ENCODE measurements at places on chromosomes 3 and 15.

DNA sequence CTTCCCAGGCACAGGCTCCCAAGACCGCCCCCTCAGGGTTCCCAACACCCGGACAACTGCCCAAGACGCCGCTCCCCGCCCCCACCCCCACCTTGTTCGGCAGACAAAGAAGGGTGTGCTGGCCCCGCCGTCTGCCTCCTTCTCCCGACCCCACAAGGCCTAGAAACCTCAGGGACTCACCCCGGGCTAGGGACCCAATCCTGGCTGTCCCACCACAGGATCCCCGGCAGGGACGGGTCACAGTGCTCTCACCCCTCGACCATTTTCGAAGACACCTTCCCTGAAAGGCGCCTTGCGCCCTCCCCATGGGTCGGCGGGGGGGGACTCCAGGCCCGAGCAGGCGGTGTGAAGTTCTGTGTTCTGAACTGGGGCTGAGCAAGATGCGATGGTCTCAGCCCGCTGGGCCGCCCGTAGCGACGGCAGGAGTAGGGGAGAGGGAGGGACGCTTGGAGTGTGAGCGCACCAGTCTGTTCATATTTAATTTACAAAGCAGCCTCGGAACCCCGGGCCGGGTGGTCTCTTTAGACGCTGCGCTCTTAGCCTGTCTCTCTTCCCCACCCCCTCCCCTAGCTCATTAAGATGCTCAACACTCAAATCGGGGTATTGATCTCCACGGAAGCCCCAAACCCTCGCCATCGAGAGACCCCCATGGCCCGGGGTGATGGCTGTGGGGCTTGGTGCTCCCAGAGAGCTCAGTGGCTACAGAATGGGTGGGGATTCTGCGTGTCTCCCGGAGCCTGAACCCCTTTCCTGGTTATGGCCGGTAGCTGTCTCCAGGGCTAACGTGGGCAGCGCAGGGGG, 1.4 kb upstream of the ISLR2 start:
- no peak for DNase-seq

- DNase-seq, result no peak
Measured at GRCh38 chr3:18236726-18237125, 188.4 kb downstream of the SATB1 start.

DNA sequence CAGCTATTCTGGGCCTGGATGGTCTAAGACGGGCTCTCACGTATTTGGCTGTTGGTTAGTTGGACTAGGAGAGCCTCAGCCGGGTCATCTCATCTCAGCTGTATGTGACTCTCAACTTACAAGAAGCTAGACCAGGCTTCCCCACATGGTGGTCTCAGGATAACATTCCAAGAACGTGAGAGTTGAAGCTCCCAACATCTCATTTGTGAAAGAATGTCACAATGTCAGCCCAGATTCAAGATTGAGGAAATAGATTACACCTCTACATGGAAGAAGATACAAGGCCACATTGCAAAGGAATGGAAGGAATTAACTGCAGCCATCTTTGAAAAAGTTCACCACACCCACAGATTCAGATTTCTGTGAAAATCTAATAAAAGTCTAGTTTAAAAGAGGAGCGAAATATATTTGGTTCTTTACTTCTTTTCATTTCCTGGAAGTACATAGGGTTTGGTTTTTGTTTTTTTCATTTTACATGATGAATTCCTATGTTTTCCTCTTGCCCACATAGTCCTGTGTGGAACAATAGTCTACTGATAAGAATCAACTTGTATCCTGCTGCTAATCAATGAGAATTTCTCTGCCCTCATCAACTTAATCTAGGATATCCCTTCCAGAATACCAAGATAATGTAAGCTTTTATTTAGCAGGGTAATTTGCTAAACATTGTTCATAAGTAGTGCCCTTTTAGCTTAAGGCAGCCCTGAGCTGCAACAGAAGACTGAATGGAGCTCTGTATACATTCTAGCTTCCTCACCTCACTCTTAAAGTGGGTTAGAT, 116.5 kb downstream of the CMSS1 start:
- DNase-seq, result no peak

- DNase-seq, result no peak
Measured at GRCh38 chr3:27641888-27642601, 80.1 kb downstream of the EOMES start.

GRCh38 chr15:32953533-32953910, 235.7 kb downstream of the GREM1 start:
- no peak for DNase-seq

GRCh38 chr15:95175914-95176658, 944.7 kb downstream of the MCTP2 start:
- DNase-seq, result peak; percentile 86

DNA sequence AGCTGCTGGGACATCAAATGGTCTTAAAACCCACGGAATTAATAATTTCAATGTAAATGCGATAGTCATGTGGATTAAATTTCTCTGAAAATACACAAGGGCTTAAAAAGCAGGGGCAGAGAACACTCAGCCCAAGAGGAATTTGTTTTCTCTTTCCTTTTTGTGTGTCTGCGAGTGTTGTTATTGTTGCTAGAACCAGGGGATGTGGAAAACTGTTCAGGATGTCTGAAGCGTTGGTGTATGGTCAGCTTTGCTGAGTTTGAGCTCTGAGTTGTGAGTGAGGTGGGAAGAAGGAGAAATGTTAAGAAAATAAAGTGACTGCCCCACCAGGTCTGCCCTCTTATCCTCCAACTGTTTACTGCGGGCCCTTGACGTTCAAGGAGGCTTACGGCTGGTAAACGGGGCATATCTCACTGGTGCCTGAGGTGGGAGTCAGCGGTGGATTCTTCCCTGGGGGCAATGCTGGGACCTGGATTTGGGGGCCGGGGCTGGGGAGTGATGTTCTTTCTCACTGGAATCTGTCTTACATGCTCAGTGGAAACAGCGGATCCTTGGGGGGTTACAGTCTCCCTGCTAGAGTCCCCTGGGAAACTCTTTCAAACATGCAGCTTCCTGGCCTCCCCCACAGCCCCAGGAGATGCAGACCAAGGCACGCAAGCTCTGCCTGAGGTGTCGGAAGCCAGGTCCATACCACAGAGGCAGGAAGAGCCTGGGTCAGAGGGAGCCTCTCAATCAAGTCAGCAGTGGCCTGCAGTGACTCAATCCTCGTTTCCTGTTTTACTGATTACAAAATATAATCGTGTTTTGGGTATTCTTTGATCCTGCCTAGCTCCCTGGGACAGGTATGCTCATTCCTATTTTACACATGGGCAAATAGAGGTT, 41.8 kb downstream of the ITGA11 start:
- peak; percentile 37 for DNase-seq

DNA sequence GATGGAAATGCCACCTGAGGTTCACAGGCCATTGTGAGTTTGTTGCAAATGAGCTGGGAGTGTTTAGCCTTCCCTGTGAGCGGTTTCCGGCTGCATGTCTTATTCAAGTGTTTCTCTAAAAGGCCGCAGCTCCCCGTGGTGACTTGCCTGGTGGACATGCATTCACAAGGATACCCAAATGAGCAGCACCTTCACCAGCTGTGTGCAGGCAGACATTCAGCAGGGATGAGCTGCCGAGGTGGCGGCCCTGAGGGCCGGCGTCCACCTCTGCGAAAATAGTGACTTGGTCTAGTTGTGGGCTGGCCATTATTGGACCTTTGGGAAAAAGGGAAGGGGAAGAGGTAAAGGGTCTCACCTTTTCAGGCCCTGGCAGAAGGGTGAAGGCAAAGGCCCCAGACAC, 23.4 kb downstream of the SPSB4 start:
- DNase-seq, result no peak

DNA sequence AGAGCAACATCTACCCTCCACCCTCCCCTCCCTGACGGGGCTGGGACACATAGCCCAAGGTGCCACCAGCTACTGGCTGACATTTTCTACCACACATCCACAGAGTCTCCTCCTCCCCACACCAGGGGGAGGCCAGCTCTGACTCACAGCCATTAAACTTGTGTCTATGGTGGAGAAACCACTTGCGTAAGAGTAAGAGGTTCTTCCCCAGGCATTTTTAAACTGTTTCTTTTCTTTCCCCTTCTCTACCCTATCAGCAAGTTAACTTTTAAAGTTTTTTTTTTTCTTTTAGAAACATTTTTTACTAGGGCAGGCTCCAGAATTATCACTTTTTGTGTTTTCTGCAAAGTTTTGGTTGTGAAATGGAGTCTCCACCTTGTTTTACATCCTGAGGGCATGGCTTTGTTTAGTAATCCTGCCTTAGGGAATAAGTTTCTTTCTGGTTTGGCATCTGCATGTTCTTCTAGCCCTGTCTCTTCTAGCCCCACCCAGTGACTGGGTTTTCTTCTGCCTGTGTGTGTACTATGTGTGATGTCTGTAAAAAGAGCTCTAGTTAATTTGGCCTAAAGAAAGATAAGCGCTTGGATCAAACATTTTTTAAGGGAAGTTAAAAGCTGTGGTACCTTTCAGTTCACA, 148.8 kb upstream of the GADL1 start:
- DNase-seq, result peak; percentile 56

- DNase-seq, result no peak
Measured at GRCh38 chr3:102096066-102096465, 246.8 kb downstream of the NFKBIZ start.

- DNase-seq, result no peak
Measured at GRCh38 chr3:119443179-119443578, 20.2 kb downstream of the TMEM39A start.

DNA sequence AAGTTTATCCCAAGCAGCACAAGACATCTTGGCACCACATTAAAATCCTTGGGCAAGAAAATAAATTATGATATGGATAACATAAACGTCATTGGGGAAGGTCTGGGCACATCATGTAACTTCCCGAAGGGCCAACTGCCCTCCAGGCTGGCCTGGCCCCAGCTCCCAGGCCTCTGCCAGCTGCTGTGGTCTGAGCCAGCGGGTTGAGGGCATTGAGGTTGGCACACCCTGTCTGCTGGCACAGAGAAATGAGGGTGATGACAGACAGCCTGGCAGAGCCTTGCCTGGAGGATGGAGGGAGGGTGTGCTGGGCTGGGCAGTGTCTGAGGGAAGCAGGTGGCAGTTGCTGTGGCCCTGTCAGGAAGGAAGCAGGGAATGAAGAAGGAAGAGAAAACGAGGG, 3.3 kb upstream of the RBSN start:
- DNase-seq, result no peak

DNA sequence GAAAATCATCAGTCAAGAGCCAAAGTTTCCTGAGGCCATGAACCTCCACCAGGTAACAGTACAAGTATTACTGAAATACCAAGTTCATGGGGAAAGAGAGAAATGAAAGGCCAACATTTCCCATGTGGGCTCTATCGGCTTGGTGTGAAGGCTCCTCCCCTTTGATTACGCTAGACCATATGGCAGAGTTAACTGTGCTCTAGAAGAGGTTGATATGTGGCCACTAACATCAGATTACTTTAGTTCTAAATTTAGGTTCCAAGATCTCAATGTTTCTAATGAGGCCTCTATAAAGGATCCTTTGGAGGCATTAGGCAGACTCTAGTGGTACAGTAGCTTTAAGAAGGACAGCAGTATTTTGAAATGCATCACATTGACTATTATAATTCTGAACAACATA, 127.1 kb downstream of the SEMA6D start:
- no peak for DNase-seq

GRCh38 chr3:107384428-107384827, 7.2 kb downstream of the CCDC54 start:
- no peak for DNase-seq

DNA sequence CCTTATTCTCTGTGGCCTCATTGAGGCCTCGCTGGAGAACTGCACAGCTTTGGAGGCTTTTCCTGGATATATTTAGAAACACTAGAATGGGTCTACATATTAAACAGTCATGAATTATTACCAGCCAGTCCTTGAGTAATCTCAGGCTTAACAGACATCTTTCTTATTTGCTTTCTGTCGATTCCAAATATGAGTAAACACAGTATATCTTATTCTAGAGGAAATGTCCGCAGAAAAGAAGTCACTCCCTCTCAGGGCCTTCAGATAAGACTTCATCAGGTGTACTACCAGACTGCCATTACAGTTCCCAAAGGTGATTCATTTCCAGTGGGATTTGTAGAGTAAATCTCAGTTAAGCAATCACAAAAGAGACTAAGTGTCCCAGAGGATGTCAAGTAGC, 310.7 kb downstream of the RBMS3 start:
- DNase-seq, result no peak
